CD8-positive, alpha-beta memory T cell (primary cell): ENCODE measurements at places on chromosomes 3 and 15.

DNA sequence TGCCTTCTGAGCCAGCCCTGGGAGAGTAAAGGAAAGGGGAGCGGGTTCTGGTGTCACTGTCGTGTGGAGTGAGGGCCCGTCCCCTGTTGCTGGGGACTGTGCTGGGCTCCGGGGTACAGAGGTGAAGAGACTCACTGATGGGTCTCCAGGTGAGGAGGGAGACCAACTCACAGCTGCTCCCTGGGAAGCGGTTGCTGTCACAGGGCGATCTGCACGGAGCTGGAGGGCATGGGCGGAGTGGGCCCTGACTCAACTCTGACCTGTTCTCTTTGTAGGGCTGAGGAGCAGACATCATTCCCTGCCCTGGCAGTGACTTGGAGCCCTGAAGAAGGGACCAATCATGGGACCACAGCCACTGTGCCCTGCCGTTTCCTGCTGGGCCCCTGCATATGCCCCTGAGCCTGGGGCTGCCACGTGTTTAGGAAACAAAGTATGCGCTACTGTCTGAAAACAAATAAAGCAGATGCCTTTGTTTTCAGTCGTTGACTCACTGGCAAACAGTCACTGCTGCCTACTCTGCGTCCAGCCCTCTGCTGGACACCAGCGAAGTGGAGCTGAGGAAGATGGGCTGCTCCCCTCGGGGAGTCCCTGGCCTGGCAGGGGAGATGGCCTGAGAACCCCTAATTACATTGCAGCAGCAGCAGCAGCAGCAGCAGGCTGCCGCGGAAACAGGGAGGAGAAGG is 22.9 kb upstream of the PLXNA1 start:
- DNase-seq = no peak

- DNase-seq = no peak
These were observed 207.6 kb downstream of the MAGI1 start for GRCh38 chr3:65830948-65831732.

DNA sequence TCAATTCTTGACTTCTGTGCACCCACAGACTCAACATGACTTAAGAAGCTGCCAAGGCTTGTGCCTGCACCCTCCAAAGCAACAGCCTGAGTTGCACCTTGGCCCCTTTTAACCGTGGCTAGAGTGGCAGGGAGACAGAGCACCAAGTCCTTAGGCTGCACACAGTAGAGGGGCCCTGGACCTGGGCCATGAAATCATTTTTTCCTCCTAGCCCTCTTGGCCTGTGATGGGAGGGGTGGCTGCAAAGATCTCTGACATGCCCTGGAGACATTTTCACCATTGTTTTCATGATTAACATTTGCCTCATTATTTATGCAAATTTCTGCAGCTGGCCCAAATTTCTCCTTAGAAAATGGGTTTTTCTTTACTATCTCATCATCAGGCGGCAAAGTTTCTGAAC is 836.8 kb downstream of the ZPLD1 start:
- DNase-seq = no peak

- DNase-seq = no peak
These were observed 13.1 kb upstream of the DYNC1LI1 start for GRCh38 chr3:32583708-32584107.

- no peak for DNase-seq
These were observed 139.5 kb downstream of the LRIG1 start for GRCh38 chr3:66361356-66361755.

DNA sequence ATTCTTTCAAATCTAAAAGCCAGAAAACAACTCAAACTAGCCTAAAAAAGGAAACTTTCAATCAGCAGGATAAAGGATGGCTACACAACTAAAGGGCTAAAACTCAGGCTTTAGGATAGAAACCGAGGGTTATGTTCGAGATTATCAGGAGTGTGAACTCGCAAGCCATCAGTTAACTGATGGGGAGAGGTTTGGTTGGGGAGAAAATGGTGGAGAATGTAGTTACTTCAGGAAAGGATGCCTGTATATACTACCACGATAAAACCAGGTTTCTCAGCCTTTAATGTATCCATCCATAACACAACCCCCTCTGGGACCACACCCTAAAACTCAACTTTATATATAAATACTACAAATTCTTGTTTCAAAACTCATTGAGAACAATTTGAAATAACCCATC is 22.2 kb downstream of the TRA2B start:
- no peak for DNase-seq

- no peak for DNase-seq
These were observed 230.2 kb upstream of the EIF1B start for GRCh38 chr3:40079203-40079846.

GRCh38 chr3:135731546-135731945 is 234.0 kb upstream of the PPP2R3A start:
- no peak for DNase-seq

DNA sequence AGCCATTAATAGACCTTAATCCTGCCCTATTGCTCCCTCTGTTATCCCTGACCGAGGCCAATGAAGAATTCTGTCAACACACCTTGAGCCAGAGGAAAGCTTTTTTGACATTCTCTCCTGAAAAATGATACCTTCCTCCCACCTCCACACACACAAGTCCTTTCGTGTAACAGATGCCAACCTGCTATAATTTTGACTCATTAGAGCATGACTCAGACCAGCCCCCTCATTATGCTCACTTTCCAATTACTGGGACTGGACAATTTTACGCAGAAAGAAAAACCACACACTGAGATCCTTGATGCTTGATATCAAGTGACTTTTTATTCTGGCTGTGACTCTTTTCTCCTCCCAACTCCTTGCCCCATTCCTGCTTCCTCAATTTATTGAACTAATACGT is 50.9 kb downstream of the LSAMP start:
- DNase-seq = no peak

DNA sequence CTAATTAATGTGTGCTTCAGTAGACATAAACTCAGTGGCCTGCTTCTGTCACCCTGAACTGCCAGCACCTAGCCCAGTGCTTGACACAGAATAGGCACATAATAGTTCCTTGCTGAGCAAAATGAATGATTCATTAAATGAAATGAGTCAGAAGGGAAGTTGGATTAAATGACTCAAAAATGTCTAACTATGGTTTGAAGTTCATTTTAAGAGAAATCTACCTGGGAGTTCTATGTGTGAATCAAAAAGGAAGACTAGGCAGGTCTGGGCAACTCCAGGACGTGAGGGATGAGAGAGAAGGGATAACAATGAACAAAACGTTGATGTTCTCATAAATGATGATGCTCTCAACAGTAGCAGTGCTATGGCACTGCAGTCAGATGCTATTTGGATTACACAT is 175.0 kb downstream of the CFAP20DC start:
- DNase-seq = no peak

GRCh38 chr3:159664006-159664405 is 324.6 kb upstream of the IL12A start:
- no peak for DNase-seq

DNA sequence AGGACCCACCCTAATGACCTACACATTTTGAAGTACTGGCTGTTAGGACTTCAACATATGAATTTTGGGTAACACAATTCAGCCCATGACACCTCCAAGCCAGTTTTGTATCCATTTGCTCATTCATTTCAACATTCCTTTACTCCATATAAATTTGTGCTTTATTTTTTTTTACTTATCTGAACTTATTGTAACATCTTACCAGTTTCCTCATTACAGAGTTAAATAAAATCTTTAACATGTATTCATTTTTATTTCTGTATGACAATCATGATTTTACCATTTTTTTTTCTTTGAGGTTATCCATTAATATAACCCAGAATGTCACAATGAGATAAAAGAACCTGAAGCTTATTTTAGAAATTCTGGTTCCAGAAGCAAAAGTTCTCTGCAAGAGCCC is 48.0 kb upstream of the ATP1B3 start:
- DNase-seq = no peak

DNA sequence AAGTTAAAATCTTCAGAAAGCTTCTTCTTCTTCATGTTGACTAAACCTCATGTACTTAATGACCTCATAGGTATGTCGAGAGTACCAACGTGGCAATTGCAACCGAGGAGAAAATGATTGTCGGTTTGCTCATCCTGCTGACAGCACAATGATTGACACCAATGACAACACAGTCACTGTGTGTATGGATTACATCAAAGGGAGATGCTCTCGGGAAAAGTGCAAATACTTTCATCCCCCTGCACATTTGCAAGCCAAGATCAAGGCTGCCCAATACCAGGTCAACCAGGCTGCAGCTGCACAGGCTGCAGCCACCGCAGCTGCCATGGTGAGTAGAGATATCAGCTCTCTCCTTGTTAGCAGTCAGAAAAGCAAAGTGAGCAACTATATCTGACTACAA is 176.5 kb downstream of the MBNL1 start:
- DNase-seq = no peak

DNA sequence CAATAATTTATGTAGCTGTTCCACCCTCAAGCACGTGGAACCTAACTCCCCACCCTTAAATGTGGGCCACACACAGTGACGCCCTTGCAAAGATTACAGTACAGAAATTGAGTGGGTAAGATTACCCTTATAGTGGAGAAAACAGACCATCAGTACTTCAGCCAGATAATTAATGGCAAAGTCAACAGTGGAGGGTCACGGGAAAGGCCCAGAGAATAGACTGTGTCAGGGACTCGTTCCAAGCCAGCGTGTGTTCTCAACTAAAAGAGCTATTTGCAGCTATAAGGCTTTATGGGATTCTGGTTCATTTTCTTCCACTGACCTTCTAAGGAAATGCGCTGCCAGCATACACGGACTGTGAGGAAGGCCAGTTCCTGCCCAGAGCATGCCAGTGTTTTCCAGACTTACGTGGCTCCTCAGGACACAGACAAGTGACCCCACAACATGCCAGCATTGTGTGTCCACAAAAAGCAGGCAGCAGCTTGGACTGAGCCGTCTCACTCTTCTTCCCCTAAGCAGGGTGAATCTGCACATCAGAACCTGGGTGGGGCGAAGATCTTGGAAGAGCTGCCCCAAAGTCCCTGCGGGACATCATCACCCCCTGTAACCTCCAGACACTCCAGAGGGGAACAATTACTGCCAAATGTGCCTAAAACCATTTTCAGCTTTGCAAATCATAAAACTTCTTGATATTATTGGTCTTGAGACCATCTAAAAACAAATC is 428.5 kb downstream of the OCA2 start:
- no peak for DNase-seq
